Right cardiac atrium (tissue), 5 donors: ENCODE measurements at places on chromosomes 12 and 14. TPM values are rescaled to one million over a fixed set of nuclear protein-coding genes. Genes with fewer than 3 reads are reported as not detected.
A peak's percentile ranks its signal among the peaks of the same experiment; 100 is the strongest.

DNA sequence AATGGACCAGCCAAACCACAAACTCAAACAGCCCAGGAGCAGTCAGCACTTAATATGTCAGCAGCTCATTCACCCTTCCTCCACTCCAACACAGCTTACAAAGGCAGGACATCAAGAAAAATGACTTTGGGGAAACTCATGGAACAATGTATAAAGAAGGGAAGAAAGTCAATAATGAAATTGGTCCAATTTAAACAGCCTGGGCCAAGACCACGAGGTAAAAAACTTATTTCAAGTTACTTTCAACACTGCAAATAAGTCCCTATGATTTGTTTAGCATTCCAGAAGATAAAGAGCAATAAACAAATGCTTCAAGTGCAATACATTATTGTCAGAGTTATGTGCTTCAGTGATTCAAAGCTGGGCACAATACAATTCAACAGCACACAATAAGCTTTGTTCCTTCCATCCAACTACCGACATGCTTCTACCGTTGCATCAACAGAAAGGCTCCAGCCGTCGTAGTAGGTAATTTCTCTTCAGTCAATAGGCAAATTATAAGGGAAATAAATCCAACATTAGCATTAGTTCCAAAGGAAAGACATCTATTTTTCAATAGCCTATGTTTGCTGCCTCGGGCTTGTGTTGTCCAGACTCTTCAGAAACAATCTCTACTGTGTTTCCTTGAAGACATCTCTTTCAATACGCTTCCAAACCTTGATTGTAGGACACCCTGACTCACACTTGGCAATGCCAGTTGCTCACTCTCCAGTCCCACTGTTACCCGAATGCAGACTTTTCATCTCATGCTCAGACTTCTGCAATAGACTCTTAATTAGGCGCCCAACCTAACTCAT, 225.7 kb downstream of the NUAK1 start:
- no peak for DNase-seq

The PPFIBP1 gene
- polyA plus RNA-seq, result 26.4 TPM

DNA sequence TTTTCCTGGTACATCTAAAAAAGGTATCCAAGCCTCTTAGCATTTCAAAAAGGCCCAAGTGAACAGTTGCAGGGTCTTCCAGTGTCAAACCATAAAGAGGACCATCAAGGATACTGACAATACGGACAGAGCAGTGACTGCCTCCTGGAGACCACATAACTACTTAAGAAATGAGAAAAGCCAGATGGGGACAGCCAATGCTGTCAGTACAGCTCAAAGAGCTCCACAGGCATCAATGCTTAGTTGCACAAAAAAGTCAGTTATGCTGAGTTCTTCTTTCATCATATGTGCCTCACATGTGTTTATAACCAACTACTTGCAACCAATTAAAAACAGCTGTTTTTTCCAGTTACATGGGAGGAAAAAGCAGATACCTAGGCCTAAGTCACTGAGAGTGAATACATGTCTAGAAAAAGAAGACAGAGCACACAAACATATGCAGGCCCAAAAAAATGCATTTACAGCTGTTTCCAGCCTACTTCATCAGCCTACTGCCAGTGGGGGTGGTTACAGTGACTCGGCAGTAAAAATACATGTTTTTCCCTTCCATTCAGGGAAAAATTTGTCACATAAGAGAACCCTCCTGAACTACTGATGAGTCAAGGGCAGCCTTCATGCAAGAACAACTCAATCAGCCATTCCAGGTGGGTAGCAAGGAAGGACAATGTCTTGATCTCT, 84.0 kb downstream of the DCAF5 start:
- no peak for DNase-seq

The LHX5 gene
- not detected for polyA plus RNA-seq

The RFLNA gene
- polyA plus RNA-seq, result 0.61 TPM

- peak; percentile 78 for DNase-seq
Observed at GRCh38 chr12:10364815-10365622, 24.8 kb downstream of the KLRK1 start.

- no peak for DNase-seq
Observed at GRCh38 chr14:75531660-75532317, 9.5 kb downstream of the BATF start.

The NFATC4 gene
- polyA plus RNA-seq, result 25.8 TPM

The TGM1 gene
- 0.16 TPM for polyA plus RNA-seq

DNA sequence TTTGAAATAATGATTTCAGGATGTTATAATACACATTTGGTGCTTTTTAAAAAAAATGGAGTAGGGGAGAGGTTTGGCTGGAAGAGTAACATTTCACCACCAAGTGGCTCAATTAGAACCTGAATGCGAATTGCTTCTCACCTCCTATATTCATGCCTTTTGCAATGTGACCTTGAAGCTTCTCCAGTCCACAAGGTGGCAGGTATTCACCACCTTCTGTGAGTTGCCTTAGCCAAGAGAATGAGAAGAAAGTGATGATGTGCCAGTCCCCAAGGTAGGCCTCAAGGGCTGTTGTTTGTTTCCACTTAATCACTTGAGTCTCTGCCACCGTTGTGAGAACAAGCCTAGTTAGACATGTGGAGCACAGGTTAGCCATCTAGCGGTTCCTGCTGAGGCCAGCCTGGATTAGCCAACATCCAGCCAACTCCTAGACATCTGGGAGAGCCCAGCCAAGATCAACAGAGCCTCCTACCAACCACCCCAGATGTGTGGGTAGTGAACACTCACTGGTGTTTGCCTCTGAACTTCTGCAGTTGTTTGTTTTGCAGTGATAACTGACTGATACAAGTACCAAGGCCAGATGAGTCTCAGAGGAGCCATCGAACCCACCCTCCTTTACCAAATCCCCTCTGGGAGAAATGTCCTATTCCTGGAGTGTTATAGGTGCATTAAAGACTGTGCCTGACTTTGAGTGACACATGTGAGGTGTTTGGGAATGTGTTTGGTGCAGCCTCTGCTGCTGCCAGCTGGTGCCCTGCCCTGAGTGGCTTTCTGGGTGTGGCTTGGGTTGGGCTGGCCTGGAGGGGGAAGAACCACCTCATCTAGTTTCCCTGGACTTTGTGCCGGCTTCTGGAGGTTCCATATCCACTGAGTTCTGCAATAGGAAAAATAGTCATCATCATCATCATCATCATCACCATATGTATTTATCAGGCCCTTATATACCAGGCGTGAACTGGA, 132.5 kb upstream of the RFLNA start:
- no peak for DNase-seq

DNA sequence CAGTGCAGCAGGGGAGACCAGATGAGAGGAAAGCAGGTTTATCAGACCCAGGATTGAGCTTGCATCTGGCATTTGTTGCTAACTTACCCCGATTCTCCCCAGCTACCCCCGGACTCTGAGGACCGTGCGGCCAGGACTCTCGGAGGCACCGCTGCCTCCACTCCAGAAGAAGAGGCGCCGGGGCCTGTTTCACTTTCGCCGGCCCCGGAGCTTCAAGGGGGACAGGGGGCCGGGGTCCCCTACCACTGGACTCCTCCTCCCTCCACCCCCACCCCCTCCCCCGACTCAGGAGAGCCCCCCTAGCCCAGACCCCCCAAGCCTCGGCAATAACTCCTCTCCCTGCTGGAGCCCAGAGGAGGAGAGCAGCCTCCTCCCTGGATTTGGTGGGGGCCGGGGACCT, 6.5 kb upstream of the CPNE6 start:
- DNase-seq, result no peak

The DACT1 gene
- 4.8 TPM for polyA plus RNA-seq

GRCh38 chr12:10331642-10332239, 24.1 kb downstream of the KLRD1 start:
- DNase-seq, result no peak

The LRTM2 gene
- polyA plus RNA-seq, result not detected

The INSM2 gene
- not detected for polyA plus RNA-seq

The CELA1 gene
- not detected for polyA plus RNA-seq

GRCh38 chr14:24337144-24337823, 2.4 kb upstream of the ADCY4 start:
- DNase-seq, result no peak

- DNase-seq, result no peak
Observed at GRCh38 chr12:33672836-33673577, 233.4 kb upstream of the SYT10 start.

- DNase-seq, result no peak
Observed at GRCh38 chr14:35958499-35958898, 132.4 kb downstream of the BRMS1L start.

The RPGRIP1 gene
- 0.27 TPM for polyA plus RNA-seq

- no peak for DNase-seq
Observed at GRCh38 chr14:24605435-24606190, 3.9 kb downstream of the GZMH start.

- no peak for DNase-seq
Observed at GRCh38 chr14:77327111-77327510, 6.3 kb downstream of the GSTZ1 start.

The FAIM2 gene
- polyA plus RNA-seq, result 37.4 TPM

- DNase-seq, result no peak
Observed at GRCh38 chr14:68679746-68680467, 113.0 kb downstream of the ZFP36L1 start.

DNA sequence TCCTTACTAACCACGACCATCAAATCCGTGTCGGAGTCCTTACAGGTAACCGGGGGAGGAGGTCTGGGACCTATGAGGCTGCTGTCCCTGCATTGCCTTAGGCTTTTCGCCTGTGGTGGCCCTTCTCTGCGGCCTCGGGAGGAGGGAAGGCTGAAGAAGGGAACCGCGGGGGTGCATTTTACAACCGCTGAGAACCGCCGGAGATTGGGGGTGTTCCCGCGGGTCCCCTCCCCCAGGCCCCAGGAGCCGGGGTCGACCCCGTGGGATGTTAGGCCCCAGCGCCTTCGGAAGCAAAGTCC, 549 bp downstream of the GPHN start:
- DNase-seq, result no peak

GRCh38 chr12:49121047-49121696, 10.0 kb downstream of the TUBA1B start:
- DNase-seq, result no peak

The AICDA gene
- not detected for polyA plus RNA-seq

The CCDC38 gene
- polyA plus RNA-seq, result 0.05 TPM

- DNase-seq, result no peak
Observed at GRCh38 chr12:54558759-54559158, 9.4 kb downstream of the PDE1B start.

The MARK3 gene
- polyA plus RNA-seq, result 79.4 TPM

The BDKRB1 gene
- polyA plus RNA-seq, result 0.18 TPM

DNA sequence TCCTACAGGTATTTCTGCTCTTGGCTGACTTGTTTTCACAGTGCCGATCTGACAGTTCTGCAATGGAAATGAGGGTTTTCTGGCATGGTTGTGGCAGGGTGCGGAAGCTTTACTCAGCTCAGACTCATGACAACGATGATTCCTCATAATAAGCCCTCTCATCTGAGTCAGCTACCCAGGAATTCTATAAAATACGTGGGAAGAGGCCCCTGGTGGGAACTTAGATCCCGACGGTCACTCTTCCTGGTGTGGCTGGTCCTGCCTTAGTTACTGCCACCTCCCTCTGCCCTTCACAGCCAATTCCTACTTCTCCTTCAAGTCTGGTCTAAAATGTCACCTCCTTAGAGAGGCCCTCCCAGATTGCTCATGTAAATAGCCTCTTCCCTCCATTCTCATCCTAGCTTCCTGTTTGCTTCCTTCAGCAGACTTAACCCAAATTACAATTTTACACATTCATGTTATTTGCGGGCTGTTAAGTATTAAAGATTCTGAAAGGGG, 104.2 kb upstream of the MAP1LC3B2 start:
- DNase-seq, result no peak

GRCh38 chr12:77842430-77842829, 11.7 kb downstream of the NAV3 start:
- DNase-seq, result no peak

The AQP2 gene
- 0.77 TPM for polyA plus RNA-seq

The PTGER2 gene
- polyA plus RNA-seq, result 0.32 TPM

DNA sequence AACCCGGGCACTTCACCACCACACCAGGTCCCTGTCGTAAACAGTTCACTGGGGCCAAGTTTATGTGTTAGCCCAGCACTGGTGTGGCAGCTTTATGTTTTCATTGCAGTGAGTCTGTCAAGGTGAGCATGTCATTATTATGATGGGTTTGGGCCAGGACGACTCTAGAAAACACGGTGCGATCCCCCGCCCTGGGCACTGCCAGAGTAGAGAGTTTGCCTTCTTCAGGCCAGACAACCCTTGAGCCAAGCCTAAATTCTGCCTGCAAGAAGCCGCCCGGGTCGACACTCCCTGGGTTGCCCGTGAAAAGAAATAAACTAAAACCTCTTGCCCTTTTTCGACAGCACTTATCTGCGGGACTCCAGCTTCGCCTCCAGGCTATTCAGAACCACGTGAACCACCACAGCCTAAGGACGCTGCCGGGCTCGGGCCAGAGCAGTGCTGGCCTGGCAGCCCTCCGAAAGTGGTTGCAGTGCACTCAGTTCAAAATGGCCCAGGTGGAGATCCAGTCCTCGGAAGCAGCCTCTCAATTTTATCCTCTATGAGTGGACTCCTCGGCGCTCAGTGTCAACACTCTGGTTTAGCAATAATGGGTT, 81.8 kb downstream of the PRIMA1 start:
- DNase-seq, result no peak

GRCh38 chr12:85829391-85829790, 6.8 kb downstream of the RASSF9 start:
- DNase-seq, result no peak

The HHIPL1 gene
- 0.75 TPM for polyA plus RNA-seq

The TCL1B gene
- not detected for polyA plus RNA-seq

GRCh38 chr14:88422047-88422446, 36.6 kb downstream of the SPATA7 start:
- no peak for DNase-seq

The TNS2 gene
- 155 TPM for polyA plus RNA-seq

The GPR84 gene
- polyA plus RNA-seq, result 0.20 TPM

- no peak for DNase-seq
Observed at GRCh38 chr12:85559536-85559935, 276.7 kb downstream of the RASSF9 start.

- DNase-seq, result peak; percentile 67
Observed at GRCh38 chr14:32702562-32702961, 236.1 kb upstream of the NPAS3 start.

The RNASE3 gene
- polyA plus RNA-seq, result 0.14 TPM

DNA sequence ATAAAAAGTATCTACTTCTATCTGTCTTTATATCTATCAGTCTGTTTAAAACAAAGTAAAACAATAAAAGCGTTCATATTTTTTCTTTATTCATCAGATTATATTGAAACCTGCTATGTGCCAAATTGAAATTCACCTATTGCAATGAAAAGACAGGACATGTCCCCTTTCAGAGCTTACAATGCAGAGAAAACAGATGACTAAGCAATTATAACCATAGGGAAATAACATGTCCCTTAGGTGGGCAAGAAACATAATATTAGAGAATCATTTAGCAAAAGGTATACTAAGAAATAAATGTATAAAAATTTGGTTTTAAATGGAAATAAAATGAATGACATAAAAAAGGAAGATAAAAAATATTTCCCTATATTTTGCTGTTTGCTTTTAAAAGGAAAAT, 1421.3 kb downstream of the FSCB start:
- DNase-seq, result no peak

- no peak for DNase-seq
Observed at GRCh38 chr14:55427439-55427838, 13.0 kb downstream of the TBPL2 start.

DNA sequence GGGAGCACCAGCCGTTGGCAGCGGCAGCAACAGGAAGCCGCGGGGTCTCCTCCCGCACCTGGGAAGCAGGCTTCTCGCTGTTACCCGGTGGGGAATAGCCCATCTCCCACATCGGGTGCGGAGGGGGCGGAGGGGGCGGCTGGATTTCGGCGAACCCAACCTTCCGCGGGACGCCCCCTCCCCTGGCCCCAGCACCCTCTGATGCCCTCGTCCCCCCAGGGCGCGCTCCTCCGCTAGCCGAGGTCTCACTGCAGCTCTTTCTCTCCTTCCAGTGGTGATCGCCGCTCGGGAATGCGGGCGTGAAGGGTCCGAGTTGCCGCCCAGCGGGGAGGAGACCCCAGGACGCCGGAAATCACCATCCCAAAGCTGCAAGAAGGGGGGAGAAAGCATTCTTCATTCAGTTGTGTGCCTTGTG, 303 bp downstream of the SAMD4A start:
- no peak for DNase-seq
